Forelimb muscle (tissue), 1 donor: ENCODE measurements at places on chromosomes 16 and 17.

DNA sequence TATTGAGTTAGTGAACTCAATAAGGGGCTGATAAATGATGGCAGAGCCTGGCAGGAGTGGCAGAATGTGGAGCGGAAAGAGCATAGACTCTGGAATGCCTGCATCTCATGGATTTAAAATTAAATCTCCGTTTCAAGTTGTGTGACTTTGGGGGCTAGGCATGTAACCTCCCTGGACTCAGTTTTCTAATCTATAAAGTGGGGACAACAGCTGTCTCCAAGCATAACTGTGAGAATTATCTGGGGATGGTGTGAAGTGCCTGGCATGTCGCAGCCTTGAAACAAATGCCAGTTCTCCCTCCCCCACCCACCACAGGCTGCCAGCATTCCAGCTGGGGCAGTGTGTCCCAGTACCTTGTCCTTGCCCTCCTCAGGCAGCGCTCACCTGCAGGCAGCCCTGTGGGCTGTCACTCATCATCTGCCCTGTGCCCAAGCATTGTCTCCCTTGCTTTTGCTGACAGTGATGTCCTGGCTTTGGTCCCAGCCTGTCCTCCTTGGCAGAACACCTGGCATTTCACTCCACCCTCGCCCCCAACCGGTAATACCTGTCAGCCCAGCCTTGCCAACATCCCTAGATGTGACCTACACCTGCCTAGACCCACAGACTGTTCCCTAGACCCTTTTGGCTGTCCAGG is 129.6 kb downstream of the MRM1 start:
- no peak for DNase-seq

DNA sequence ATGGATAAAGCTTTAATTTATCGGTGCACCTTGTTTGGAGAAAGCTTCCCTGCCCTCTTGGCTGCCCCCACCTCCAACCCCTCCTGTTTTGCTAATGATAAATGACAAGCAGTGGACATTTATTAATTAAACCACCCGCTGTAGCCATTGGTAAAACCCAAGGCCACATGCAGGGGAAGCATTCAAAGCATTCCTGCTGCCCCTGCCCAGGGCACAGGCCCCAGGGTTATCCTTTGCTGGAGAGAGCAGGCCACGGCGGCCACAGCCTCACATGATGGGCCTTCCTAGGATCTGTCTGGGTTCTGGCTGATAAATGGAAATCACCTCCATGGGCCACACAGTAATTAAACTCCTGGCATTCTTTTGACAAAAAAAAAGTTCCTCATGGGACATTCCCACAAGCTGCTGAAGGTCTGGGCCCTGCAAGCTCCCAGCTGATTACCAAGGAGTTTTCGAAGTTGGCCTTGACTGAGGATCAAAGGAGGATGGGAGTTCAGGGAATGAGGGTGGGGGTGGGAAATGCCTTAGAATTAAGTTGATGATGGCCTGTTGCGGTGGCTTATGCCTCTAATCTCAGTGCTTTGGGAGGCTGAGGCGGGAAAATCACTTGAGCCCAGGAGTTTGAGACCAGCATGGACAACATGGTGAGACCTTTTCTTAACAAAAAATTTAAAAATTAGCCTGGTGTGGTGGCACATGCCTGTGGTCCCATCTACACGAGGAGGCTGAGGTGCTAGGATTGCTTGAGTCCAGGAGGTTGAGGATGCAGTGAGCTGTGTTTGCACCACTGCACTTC is 35.5 kb downstream of the SOST start:
- no peak for DNase-seq

DNA sequence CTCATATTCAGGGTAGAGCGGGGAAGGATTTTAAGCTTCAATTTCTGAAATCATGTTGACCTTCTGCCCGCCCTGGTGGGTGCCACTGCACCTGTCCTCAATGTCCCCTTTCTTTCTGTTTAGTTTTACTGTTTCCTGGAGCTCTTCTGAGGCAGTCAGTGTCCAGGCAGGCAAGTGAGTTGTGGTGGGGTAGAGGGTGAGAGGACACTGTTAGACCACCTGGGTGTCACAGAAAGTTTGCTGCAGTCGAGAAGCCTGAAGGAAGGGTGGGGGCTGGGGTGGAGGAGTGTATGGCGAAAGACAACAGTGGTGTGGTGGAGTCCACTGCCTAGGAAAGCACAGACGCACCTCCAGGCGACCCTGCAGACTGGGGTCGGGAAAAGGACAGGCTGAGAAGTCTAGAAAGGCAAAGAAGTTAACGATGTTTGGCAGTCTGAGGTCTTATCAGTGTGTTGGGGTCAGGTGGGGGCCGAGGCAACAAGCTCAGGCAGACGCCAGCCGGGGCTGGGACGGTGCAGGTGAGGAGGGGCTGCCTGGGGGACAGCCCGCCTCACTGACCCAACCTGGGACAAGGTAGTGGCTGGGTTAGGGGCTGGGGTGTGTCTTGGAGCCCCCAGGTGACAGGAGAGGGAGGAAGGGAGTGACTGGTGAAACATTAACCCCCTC is 23.3 kb upstream of the HOXB13 start:
- no peak for DNase-seq

- DNase-seq: no peak
Measured at GRCh38 chr17:6374761-6375312, 60.1 kb downstream of the AIPL1 start.

DNA sequence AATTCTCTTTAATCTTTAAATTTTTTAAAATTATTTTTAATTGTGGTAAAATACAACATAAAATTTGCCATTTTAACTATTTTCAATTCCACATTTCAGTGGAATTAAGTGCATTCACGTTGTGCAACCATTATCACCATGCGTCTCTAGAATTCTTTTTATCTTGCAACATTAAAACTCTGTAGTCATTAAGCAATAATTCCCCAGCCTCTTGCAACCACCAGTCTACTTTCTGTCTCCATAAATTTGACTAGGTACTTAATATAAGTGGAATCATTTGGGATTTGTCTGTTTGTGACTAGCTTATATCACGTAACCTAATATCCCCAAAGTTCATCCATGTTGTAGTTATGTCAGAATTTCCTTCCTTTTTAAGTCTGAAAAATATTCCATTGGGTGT is 79.1 kb downstream of the TAOK1 start:
- DNase-seq: no peak

GRCh38 chr17:66469890-66470289 is 167.5 kb downstream of the PRKCA start:
- DNase-seq: no peak

DNA sequence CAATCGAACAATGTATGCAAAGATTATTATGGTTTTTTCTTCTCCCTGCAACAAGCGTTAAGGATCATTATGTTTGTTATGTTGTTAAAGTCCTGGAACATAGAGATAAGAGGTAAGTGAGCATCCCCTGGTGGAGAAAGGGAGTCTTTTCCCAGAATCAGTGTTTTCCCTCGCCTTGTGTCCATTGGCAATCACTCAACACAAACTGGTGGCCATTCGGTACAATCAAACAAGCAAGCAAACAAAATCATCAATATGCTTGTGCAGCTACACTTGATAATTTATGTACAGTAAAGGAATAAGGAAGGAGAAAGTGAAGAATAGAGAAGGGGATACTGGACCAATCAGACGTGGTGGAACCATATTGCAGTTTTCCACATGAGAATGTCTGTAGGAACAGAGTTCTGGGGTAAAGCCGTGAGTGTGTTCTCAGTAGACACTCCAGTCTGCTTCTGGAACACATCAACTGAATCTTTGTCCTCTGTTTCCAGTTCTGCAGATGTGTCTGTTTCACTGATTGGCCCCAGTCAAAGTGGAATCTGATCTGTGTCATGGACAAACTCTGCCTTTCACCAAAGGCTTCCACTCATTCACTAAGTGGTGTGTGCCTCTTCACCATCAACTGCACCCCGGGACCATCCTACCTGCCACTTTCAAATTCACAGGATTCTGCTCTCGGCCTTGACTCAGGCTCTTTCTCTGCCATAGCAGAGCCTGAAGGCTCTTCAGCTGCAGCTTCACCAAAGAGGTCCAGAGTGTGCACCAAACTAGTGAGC is 169.5 kb downstream of the AHSP start:
- no peak for DNase-seq

DNA sequence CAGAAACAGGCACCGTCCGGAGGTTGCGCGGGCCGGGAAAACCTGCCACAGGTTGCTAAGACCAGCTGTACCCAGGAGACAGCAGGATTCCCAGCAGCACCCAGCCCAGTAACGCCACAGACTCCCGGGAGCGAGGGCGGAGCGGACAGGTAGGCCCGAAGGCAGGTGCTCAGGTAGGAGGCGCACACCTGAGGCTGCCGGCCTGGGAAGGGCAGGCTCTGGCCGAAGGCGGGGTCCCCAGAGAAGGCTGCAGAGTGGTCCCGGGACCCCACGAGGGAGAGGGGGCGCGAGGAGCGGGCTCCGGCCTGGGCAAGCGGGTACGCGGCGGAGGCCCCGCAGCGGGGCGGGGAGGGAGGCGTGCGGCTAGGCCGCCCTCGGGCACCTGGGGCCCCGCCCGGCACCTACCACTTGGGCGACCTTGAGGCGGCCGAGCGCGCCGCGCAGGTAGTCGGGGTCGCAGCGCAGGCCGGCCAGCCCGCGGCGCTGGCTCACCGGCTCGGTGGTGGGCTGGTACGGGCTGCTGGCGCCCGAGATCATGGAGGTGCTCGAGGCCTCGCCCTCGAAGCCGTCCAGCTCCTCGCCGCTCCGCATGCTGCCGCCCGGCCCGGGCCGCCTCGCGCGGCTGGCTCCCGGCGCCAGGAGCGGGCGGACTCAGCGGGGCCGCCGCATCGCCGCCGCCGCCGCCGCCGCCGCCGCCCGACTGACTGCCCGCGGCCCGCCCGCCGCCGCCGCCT is 441 bp downstream of the CMTM4 start:
- DNase-seq: no peak
